ENCODE measurements at places on chromosomes 6 and 20.

DNA sequence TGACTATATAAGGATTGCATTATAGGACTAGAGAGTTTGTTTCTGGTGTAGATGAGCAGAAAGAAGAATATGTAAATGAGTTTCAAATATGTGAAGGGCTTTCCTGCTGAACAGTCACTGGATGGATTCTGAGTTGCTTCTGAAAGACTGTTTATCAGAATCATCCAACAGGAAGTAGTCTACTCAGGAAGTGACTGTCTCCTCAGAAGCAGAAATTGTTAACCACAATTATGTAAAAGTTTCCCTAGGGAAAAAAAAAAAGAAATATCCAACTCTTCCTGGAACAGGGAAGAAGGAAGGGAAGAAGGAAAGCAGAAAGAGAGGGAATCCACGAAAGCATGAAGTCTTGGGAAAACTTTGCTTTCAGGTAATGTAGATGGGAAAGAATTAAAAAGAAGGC is 138.9 kb downstream of the TENT5A start:
- DNase-seq: no peak

DNA sequence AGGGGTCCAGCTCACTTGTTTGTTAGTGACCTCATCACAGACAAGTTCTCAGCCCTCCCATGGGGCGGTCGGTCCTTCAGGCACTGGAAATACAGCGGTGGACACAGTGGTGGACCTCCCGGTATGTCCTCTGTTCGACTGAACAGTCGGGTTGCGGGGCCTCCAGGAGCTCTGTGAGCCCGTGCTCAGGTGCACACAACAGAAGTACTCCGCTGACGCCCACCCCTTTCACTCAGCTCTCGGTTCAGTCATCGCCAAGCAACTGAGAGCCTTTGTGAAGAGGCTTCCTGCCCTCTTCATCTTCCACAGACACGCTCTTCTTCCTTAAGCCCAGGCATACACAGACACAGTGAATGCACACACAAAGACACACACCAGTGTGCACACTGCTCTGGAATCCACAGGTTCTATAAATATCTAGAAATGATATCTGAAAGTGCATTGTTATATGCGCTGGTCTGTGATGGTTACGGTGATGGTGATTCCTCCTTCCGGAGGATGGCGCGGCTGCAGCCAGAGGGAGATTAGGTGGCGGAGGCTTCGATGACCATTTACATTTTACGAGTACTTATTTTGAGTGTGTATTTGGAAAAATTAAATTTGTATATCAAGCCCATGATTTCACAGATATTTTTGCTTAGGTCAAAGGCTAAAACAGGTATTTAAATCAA is 46.8 kb upstream of the BHLHE23 start:
- no peak for DNase-seq

DNA sequence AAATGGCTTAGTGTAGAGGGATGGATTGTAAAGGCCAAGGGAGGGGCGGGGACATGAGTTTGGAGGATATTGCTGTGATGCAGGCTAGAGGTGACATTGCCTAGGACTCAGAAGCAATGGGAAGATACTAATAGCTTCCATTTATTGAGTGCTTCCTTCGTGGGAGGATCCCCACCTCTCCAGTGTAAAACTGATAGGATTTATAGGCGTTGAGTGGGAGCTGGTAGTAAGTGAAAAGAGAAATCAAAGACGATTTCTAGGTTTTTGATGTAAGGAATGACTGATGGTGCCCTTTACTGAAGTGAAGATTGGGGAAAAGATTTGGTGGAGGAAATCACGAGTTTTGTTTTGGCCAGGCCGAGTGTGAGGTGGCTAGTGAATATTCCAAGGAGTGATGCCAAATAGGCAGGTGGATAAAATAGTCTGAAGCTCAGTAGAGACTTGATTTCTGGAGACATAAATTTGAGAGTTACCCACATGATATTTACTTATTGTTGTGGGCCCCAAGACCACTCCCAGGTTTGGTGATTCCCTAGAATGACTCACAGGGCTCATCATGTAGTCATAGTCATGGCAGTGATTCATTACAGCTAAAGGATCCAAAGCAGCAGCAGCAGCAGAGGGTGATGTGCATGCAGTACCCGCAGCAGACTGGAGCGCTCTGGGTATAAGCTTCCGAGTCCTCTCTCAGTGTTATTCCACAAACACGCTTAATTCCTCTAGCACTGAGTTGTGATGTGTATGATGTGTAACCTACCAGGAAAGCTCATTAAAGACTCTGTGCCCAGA is 10.2 kb downstream of the RPRD1B start:
- no peak for DNase-seq

- no peak for DNase-seq
Observed at GRCh38 chr6:30450909-30451841, 38.1 kb upstream of the HLA-E start.

DNA sequence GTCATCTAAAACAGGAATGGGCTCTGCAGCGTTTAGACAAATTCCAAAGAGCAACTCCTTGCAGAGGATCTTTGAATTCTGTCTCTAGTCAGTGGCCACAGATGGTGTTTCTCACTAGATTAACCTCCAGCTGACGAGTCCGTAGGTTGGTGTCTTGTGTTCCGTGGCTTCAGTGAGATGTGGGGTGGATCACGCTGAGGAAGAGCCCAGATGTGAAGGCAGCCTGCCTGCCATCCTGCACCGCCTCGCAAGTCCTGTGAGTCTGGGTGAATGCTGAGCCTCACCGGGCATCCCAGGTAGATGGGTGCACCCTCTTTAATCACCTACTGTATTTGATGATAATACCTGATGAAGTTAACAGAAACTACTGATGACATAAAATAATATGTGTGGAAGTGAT is 70.4 kb downstream of the THBS2 start:
- DNase-seq: no peak

DNA sequence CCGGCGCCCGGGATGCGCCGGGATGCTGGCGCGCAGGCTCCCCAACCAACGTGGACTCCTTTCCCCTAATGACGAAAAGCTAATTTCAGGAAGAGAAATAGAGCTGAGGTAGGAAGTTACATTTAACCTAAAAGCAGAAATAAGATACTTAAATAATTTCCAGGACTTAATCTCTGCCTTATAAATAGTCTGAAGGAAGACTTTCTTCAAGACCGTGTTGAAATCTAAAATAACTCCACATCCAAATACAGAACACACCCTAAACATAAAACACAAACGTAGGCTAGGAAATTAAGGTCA is 1.3 kb downstream of the ASF1A start:
- no peak for DNase-seq

DNA sequence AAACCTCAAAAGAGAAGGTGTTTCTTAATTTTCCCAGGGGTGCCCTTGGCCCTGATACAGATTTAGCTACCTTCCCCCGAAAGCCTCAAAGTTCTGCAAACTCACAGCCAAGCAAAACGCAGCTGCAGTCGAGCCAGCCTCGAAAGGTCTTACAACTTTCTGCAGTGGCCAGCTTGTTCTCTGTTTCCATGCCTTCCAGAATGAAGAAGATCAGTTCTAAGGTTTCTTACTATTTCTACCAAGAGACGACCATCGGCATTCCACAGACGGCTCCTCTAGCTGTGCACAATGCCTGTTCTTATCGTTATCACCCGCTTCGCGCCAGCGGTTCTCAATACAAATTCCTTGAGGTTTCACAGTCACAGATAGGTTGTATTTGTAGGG is 28.5 kb upstream of the CCR6 start:
- DNase-seq: no peak

DNA sequence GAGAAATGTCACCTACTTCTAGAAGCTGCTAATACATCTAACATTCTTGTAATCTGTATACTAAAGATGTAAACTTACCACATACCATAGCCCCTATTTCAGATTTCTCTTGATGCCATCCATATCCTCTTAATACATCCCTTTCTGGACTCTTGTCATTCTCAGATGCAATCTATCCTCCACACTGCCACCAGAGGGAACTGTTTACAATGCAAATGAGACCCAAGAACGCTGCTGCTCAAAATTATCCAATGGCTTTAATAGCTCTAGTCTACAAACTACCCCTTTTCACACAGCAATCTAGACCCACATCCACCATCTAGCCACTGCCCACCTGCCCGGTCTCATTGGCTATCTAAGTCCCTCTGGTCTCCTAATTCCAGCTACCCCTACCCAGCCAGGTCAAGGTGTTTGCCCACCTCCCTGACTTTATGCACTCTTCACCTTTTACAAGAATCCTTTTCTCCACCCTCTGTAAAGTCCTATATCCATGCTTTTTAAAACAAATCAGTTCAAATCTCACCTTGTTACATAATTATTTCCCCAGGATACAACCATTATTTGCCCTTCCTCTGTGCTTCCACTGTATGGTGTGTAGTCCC is 14.8 kb downstream of the FAXC start:
- DNase-seq: peak; percentile 54

GRCh38 chr20:11045412-11046175 is 371.8 kb upstream of the JAG1 start:
- DNase-seq: no peak

GRCh38 chr20:19451923-19452295 is 239.5 kb downstream of the SLC24A3 start:
- no peak for DNase-seq

DNA sequence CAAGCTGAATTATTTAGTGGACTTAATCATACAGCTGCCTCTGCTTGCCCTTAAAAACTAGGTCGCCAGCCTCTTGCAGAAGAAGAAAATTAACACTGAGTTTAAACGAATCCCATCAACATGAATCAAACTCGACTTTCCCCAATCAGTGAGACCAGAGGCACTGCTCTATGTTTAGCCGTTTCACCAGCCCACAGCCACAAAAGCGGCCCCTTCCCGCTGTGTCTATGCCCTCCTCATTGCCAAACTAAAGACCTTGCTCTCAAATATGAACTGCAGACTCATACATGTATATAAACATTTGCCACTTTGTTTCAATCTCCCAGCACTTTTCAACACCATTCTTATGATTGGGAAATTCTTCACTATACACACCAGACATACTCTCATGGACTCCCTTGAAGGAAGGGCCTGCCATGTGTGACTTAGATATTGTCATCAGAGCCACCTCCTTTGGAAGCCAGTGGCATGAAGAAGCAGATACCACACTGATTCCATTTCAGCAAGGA is 105.8 kb upstream of the ADGRF1 start:
- no peak for DNase-seq

GRCh38 chr20:32626859-32627636 is 41.9 kb upstream of the NOL4L start:
- DNase-seq: peak; percentile 6

DNA sequence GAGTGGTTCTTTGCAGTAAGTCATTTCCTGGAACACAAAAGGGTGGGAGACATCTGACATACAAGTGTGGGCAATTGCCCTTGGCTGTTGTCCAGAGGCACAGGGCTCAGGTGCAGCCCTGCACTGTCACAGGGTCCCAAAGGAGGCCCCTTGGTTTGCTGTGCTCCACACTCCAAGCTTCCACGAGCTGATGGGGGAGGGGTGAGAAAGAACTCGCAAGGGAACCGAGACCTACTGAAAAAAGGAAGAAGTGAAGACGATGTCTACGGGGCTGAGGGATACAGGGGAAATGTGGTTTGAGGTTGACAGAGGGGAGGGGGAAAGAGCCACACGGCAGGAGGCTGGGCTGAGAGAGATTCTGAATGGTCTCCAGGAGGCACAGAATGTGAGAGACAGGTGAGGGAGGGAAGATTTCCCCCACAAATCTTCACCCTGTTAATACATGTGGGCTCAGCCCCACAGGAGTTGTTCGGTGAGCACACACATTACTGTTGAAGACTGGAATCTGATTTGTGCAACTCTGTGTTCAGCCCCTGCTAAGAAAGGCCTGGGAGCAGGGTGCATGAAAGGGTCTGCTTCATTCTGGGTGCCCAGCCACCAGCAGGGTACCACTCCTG is 123.4 kb downstream of the LY86 start:
- DNase-seq: no peak

All from NCI-H1694 treated with DMSO at 0.1 percent for 48 hours (cell line).